Heart left ventricle (tissue), 16 donors: ENCODE measurements at places on chromosomes 16 and 17.

- no peak for DNase-seq
Observed at GRCh38 chr16:56387396-56387795, 37.9 kb downstream of the AMFR start.

DNA sequence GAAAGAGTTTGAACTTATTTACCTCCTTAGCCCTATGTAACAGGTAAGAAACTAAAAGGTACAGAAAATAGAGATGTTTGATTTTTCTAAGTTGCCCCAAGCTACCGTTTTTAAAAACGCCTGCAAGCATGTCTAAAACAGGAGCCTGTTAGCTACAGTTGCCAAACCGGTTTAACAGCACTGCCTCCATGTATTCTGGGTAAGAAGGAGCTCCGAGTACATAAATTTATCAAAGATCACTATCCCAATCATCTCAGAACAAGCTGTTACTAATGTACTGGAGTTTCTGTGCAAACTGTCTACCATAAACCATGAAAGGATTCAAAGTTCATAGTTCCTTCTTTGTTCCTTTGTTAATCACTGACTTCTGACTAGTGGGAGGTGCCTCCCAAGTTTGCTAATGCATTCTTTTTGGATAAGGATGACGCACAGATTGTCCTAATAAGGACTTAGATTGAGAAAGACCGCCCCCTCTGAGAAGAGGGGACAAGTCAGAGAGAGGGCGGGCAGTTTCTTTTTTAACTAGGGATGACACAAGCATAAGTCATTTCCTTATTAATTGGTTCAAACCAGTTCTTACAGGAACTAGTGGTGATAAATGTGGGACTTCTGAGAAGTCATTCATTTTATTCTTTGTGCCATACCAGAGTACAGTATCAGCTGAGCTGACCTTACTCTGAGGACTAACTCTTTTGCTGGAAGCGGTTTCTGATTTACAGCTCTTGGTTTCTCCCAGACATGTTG, 55.3 kb downstream of the TUBD1 start:
- DNase-seq, result peak; percentile 75

GRCh38 chr16:8955828-8956227, 7.9 kb downstream of the USP7 start:
- DNase-seq, result no peak

DNA sequence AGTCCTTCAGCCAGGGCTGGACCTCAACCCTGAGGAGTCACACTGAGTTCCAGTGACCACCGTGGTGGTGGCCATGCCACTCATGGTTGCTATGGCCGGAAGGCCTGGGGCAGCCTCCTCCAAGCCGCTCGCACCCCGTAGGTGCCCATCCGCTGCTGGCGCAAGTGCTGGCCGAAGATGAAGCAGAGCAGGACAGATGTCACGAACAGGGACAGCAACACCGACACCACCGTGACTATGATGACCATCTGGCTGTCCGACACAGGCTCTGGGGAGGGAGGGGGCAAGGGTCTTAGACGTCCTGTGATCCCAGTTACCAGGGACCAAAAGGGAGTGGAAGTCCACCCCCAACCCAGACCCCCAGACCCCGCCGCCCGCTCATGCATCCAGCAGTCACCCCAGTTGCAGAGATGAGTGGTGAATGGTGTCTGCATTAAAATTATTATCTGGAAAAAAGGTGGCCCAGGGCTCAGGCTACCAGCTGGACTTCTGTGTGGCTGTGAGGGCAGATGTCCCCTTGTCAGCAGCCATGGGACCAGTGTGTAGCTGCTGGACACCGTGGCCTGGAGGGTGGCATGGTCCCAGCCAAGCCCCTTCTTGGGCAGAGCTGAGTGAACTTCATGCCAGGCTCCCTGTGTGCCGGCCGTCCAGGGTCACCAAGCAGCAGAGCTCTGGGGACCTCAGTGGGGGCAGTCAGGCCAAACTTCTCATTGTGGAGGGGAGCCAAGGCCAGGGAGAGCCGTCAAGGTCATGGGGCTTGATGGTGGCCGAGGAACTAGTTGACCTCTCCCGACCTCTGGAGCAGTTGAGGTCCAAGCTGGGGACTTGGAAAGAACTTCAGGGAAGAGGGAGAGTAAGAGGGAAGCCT, 4.7 kb downstream of the PRR29 start:
- no peak for DNase-seq

DNA sequence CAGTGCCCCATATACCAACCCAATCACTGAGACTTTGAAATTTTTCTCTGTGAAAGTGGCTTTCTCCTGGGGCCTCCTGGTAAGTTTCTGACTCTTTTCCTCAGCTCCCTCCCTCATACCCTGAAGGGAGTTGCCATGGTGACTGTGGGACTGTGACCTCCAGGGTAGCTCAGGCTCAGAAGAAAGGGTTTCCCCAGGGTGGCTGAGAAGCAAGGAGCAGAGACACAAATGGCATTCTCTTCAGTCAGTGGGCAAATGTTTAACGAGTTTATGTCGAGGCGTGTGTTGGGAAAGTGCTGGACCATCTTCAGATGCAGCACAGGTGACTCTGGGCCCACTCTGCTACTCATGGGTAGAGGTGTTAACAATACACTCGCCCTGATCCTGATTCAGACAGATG, 46.8 kb downstream of the MRPS23 start:
- DNase-seq, result no peak

DNA sequence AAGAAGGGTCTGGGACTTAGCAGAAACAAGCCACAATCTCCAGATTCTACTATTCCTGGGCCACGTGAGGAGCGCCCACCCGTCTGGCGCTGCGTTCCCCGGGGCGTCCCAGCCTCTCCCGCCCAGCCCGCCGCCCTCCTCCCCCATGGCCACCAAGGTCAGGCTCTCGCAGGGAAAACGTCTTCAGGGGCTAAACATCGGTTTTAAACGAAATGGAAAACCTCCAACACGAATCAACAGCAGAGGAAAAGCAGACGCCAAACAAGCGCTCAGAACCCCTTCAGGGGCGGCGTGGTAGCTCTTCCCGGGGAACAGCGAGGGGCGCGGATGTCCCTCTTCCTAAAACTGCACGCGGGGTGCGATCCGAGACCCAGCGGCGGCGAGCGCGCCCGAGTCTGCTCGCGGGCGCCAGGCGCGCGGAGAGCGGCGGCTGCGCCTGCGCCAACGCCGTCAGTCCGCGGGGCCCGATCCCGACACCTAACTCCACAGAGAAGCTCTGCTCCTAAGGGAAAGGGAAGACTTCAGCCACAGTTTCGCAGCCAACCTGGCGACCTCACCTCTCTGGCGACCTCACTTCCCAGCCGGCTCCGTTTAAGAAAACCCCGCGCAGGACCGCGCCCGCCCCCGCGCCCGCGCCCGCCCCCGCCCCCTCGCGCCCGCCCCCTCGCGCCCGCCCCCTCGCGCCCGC, 505 bp upstream of the COG1 start:
- DNase-seq, result peak; percentile 66

- DNase-seq, result peak; percentile 97
Observed at GRCh38 chr17:61927208-61928100, at the start of gene INTS2. INTS2 (minus strand) TSS chr17:61927982; CDS start chr17:61926644, 1,338 bp downstream.

GRCh38 chr17:77441940-77442339, 301.2 kb downstream of the SEC14L1 start:
- DNase-seq, result no peak

GRCh38 chr17:72394531-72394930, 273.7 kb downstream of the SOX9 start:
- no peak for DNase-seq

DNA sequence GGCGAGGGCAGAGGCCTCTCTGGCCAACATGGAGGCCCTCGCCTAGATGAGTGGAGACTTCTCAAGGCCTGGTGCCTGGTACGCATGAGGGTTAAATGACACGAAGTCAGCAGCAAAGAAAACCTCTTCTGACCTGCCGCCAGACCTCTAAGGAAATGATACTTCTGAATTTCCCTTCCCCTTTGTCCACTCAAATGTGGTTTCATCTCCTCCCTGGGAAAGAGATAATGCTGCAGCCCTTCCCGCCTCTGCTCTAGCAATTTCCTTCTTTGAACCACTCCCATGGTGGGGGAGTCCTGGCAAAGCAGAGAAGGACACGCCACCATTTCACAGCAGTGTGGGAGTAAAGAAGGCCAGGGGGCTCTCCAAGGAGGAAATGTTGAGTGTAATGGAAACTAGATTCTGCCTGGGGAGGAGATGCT, 65.7 kb upstream of the BCAR1 start:
- no peak for DNase-seq

DNA sequence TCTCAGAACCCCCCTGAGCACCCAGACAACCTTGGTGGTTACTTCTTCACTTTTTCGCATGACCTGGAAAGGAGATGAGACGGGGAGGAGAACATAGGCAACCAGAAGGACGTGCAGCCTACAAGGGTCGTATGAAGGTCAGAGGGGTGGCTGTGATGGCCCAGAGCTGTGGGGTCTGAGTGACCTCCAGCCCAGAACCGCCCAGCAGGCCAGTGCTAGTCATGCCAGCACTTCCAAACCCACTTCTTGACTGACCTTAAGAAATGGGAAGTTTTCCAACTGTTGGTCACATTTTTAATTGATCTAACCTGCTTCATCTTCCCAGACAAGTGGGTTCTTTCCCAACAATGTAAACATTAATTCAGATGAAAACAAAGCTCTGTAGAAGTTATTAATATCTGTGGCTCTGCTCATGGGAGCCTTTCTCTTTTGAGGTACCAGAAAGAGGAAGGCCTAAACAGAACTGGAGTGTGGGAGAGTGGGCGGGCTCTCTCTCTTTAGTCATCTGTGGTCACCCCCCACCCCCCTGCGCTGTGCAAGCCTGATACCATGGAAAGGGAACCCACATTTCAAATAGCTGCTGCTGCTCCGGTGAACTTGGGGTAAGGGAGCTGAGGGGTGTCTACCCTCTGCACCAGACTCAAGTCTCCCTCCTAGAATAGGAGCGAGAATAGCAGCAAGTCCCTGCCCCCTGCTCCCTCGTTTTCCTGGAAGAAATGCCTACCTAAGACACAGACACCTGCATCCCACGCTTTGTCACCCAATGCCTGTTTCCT, 101.6 kb downstream of the RAB11FIP4 start:
- peak; percentile 60 for DNase-seq

GRCh38 chr16:21116148-21116693, 34.4 kb downstream of the DNAH3 start:
- no peak for DNase-seq

DNA sequence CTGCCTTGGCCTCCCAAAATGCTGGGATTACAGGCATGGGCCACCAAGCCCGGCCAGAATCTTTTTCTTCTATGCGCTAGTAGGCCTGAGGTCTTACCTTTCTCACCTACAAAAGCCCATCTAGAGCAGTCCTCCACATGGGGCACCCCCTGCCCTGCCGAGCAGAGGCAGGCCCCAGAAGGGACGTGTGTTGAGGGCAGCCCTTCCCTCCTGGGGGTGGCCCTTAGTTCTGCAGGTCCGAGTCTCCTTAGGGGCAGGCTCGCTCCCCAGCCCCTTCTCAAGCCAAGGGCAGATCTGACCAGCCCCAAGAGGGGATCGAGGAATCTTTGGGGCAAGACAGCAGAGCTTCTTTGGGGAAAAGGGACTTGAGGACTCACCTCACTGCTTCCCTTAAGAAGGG, 17.9 kb upstream of the ALDH3A1 start:
- DNase-seq, result no peak
